ENCODE measurements at places on chromosomes 1 and 21. TPM values are rescaled to one million over a fixed set of nuclear protein-coding genes. Genes with fewer than 3 reads are reported as not detected.

- DNase-seq = no peak
Observed at GRCh38 chr1:94783342-94784189, 36.6 kb upstream of the SLC44A3 start.

DNA sequence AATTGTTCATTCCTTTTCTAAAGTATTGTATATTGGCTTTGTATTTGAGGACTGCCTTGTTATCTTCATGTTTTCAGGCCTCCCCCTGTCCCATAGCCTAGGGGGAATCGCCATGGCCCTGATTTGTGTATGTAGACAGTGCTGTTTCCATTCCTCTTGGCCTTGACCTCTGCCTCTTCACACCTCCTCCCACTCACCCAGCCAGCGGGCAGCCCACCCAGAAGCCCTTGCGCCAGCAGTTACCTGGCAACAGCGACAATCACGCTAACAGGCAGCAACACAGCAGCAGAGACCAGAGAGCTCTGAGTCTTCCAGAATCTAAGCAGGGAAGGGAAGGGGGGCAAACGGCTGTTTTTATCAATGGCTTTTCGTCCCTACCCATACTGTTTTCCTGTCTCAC lies 50.0 kb upstream of the NPL start:
- DNase-seq = no peak

GRCh38 chr21:45487891-45488600 lies 54.2 kb downstream of the SLC19A1 start:
- DNase-seq = no peak

- DNase-seq = no peak
Observed at GRCh38 chr1:59856725-59857338, 42.1 kb downstream of the HOOK1 start.

GRCh38 chr21:45270306-45270821 lies 17.3 kb downstream of the POFUT2 start:
- no peak for DNase-seq

- DNase-seq = no peak
Observed at GRCh38 chr1:18217398-18218043, 109.9 kb downstream of the IGSF21 start.

DNA sequence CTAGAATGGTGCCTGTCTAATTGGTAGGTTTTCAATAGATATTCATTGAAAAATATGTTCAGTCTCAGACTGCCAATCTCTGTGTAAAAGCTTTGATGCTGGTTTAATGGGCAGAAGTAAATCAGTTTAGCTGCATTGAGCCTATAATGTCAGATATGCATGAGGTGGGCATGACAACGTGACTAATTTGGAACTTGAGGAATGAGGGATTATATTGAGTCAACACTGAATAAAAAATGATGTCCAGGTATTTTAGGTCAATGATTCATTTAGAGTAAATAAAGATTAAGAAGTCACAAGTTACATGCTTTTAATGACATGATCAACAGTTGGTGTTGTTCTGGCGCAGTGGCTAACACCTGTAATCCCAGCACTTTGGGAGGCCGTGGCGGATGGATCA lies 3.0 kb downstream of the WDR3 start:
- DNase-seq = no peak

- no peak for DNase-seq
Observed at GRCh38 chr1:86150553-86151055, 6.0 kb downstream of the COL24A1 start.

GRCh38 chr21:19590044-19590443 lies 1186.5 kb upstream of the TMPRSS15 start:
- DNase-seq = no peak

KCNJ6 gene
- total RNA-seq = 0.29 TPM

TMOD4 gene
- not detected for total RNA-seq

EPHB2 gene
- total RNA-seq = 71.1 TPM

All from glomerular endothelial cell (primary cell).